ENCODE measurements at places on chromosomes 3 and 15.

DNA sequence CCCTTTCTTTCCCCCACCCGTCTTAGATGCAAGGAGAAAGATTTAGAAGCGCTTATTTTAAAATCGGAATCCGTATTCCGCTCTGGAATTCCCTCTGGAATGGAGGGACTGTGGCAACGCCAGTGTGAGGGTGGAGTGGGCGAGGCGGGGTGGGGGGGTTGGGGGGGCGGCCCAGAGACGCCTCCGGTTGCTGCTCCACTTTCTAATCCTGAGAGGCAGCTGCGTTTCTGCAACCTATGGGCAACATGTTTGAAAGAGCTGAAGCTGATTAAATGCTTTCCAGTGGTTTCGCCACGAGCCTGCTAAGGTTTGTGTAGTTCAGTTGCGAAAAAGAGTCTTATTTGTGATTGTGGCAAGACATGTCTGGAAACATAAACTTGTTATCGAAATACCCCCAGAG lies at the start of gene CCK:
CCK (minus strand) TSS at position 101 of the 400 bp plus-strand sequence. CDS start 2,555 bp downstream, outside the sequence.
- DNase-seq: no peak

GRCh38 chr15:86571873-86572272 lies 492.2 kb downstream of the AGBL1 start:
- no peak for DNase-seq

DNA sequence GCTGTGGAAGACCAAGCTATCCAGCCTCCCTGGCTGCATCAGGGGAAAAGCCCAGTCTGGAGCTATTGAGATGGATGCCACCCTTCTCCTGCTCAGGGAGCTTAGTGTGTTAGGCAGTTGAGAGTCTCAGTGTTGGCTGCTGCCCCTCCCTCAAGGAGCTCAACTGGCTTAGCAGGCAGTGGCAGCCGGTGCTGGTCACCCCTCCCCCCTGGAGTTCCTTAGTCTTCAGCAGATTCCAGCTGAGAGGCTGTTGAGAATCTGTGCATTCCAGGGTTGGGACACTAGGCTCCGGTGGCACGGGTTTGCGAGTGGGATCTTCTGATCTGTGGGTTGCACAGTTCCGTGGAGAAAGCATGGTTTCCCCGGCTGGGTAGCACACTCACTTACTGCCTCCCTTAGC lies 883.8 kb downstream of the NSUN3 start:
- DNase-seq: no peak

DNA sequence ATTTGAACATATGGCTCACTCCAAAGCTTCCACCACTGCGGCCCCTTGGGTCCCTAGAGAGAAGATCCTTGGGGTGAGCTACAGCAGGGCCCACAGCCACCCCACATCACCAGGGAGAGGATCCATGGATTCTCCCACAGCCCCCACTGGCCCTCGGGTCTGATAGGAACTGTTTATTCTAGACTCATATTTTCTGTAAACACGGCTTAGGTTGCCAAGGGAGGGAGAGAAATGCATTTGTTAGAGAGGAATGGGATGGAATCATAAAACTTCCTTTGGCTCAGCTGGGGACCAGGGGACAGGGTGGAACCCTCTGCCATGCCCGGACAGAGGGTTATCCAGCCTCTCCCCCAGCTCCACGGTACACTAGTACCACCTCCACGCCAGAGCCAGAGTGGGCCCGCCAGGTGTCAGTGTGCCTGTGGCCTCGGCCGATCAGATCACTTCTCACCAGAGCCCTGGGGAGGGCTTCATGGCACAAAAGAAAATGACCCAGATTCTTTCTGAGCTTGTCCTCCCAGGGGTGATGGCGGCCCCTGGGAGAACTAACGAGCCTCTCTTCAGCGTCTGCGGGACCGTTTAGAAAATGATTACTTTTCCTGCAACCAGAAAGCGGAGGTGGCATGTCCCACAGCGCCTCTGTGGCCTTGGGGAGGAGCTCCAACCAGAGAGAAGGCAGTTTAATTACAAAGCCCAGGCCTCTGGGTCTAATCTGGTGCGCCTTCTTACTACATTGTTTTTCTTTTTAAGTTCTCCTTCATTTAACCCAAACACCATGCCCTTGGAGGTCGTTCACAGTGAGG lies 33.7 kb downstream of the ADCY5 start:
- DNase-seq: no peak

DNA sequence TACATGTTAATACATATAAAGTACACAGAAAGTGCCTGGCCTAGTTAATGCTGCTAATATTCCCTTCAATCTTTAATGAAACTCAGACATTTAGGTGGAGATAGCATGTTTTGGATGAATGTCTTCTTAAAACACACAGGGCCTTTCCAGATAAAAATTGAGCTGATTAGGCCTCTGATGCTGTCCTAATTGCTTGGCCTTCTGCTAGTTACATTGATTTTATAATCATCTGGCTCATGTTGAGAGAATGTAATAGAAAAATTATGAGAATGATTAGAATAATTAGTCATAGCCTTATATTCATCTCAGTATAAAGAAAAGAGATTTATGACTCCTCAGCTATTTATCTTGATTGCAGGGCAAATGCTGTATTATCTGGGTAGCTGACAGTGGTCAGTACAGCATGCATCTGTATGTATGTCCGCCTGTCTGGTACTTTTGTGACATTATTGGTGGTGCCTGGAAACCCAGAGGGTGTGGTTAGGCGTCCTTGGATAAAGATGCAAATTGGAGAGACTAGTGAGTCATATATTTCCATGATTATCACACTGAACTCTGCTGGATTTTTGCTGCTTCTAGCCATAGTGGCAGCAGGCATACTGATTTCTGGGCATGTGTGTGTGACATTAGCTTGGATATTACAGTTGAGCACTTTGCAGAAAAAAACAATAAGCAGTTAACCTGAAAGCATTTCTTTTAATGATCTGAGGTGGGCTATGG lies 120.8 kb downstream of the FEZF2 start:
- DNase-seq: no peak

- DNase-seq: no peak
Measured at GRCh38 chr3:39548282-39548681, 80.8 kb downstream of the MOBP start.

- DNase-seq: no peak
Measured at GRCh38 chr15:25693321-25694238, 169.5 kb downstream of the ATP10A start.

GRCh38 chr3:31754575-31755278 lies 222.0 kb downstream of the STT3B start:
- no peak for DNase-seq

DNA sequence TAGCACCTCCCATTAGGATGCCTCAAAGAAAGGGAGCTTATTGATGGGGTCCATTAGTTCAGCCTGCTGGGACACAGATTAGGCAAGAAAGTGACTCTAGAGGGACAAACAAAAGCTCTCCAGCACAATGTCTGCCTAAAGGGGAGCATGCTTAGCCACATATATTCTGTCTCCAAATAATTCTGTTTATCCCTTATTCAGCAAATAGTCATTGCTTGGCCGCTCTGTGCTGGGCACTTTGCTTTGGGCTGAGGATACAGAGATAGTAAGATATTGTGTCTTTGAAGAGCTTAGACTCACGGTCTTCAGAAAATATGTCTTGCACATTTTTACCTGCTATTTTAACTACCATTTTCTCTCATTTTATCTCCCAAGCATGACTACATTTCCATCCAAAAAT lies 159.8 kb downstream of the SYNPR start:
- no peak for DNase-seq

GRCh38 chr3:32862936-32863487 lies 45.2 kb downstream of the TRIM71 start:
- no peak for DNase-seq

DNA sequence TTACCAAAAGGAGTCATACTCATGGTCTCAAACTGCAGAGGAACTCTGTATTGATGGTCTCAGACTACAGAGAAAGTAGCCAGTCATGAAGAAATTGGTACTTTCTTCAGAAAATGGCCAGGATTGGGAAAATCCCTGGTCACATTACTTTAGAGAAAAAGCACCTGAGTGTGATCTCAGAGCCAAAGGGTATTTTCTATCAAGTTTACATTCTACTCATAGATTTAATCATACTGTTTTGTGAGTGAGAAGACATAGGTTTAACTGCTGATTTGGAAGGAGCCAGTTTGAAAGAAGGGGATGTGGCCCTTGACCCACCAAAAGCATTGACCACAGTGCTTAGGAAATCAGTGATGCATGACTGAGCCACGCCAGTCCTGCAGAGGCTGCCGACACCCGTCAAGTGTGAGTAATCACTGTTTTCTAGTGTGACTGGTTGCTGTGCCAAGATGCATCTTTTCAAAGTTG lies 203.6 kb downstream of the AKAP13 start:
- DNase-seq: no peak

GRCh38 chr15:71374607-71375352 lies 259.5 kb downstream of the THSD4 start:
- DNase-seq: no peak

GRCh38 chr3:178508443-178508825 lies 27.8 kb upstream of the KCNMB2 start:
- no peak for DNase-seq
